Effector memory CD8-positive, alpha-beta T cell (primary cell): ENCODE measurements at places on chromosomes 6 and 20.

GRCh38 chr6:32329141-32329540, 42.6 kb downstream of the TSBP1 start:
- H3K4me1 ChIP-seq, result no peaks in the 10 kb centered on the region
- no peak overlapping the region for H3K27ac ChIP-seq
- DNase-seq, result no peak
- no peak overlapping the region for H3K4me3 ChIP-seq

DNA sequence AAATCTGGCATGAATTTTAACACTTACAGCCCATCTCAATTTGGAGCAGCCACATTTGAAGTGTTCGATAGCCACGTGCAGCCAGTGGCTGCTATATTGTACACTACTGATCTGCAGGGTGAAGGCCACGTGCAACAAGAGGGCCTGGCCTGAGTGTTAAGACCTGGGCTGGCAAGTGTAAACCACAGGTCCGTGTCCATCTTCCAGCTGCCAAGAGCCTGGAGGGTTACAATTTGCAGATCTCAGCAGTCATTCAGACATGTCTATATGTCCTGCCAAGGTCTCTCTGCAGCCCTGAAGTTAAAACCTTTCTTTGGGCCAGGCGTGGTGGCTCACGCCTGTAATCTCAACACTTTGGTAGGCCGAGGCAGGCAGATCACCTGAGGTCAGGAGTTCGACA, 14.1 kb downstream of the SGK2 start:
- no peak overlapping the region for H3K4me3 ChIP-seq
- H3K36me3 ChIP-seq, result no peaks in the 10 kb centered on the region
- H3K4me1 ChIP-seq, result no peaks in the 10 kb centered on the region

DNA sequence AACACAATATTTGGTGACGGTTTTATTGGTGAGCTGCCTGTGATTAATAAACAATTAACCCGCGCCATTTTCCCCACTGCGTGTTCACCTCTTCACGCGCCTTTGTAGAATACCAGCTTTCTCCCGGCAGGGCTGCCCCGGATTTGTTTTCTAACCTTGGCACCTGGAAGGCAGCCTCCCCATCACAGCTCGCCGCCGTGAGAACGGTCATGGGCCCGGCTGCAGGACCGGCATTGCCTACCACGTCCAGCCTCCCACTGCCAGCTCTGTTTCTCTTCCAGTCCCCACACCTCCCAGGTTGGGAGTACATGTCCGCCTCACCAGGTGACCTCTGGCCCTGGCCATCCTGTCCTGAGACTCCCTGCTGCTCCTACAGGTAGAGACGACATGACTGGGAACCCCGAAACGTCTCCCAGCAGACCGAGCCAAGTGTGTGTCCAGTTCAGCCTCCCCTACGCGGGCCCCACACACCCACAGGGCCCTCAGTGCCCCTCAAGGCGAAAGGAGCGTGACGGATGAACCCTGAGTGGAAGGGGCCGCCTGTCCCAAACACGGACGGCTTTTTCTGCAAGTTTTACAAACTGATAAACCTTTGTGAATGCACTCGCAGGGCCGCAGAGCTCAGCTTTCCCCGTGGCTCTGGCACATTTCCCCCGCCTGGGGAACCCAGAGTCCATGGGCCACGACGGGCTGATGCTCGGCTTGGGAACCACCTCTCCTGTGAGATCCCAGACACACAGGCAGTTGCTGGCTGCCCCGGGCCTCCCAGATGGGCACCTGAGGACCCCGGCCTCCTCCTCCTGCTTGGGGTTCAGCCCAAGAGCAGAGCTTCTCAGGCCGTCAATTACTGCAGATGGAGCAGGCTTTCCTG, 25.7 kb downstream of the FRMD1 start:
- no peak overlapping the region for H3K27ac ChIP-seq
- H3K27me3 ChIP-seq, result no peaks in the 10 kb centered on the region
- H3K4me1 ChIP-seq, result no peaks in the 10 kb centered on the region
- H3K36me3 ChIP-seq, result peaks cover 4% of the 10 kb centered on the region

- no peaks in the 10 kb centered on the region for H3K4me1 ChIP-seq
- peaks cover 4% of the 10 kb centered on the region for H3K27me3 ChIP-seq
- no peak overlapping the region for H3K4me3 ChIP-seq
- DNase-seq, result no peak
- H3K36me3 ChIP-seq, result no peaks in the 10 kb centered on the region
These were observed 86.0 kb upstream of the SALL4 start for GRCh38 chr20:51888291-51888690.

DNA sequence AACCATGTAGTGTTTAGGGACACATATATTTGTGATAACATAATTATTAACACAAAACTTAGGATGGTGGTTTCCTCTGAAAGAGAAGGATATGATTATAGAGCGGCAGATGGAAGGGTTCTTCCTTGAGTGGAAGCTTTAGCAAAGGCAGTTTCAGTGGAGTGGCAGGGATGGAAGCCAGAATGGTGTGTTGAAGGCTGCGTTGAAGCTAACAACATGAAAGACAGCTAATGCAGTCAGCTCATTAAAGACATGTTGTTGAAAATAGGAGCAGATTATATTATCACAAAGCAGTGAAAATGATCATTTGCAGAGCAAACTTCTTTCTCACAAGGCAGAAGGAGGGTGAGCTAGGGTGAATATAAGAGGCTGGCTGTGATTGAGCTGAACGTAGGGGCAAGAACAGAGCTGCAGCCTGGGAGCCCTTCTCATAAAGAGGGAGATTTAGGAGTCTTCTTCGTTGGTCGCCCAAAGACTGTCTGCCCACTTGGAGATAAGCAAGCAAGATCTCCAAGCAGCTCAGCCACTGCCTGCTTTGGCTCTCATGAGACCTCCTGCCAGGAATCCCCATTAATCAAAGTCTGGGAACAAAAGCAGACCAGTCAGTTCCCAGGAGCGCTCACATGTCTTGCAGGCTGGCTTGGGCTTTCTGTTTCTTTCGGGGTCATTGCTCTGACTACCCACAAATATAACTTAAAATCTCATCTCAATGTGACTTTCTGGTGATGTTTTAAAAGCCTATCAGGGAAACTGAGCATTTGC, 2.6 kb upstream of the ANKRD6 start:
- DNase-seq, result no peak
- peaks cover 29% of the 10 kb centered on the region for H3K27me3 ChIP-seq
- H3K4me1 ChIP-seq, result peaks cover 8% of the 10 kb centered on the region
- no peaks in the 10 kb centered on the region for H3K36me3 ChIP-seq

DNA sequence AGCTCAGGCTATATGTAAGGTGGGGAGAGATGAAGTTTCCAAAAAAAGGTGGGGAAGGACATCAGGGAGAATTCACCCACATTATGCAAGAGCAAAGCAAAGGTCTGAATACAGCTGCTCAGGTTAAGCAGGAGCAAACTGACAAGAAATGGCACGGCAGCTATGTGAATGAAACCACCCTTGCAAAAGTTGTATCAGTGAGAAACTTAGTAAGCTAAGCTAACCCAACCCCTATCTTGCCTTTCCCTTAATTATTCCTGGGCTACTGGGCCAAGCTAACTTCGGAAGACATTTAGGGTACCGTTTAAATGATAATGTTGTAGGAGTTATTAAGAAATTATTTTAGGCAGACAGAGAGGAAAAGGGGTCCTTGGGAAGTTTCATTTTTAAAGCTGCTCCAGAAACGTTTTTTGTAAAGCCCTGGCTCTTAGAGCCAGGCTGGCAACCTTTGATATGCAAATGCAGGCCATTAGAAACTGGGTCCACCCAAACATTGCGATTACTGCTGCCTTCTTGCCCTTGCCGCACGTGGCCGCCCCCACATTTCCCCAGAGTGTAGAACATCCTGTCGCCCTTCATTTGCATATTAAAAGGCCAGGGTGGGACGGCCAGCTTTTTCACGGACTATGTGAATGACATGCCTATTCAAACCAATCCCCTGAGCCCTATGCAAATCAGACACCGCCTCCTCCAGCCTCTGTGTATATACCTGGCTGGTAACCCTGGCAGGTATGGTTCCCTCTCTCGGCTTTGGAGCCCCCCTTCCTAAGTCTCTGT, 60.5 kb upstream of the SAMD5 start:
- DNase-seq, result no peak
- H3K27me3 ChIP-seq, result peaks cover 27% of the 10 kb centered on the region

- no peaks in the 10 kb centered on the region for H3K36me3 ChIP-seq
- DNase-seq, result no peak
- H3K27me3 ChIP-seq, result no peaks in the 10 kb centered on the region
- H3K27ac ChIP-seq, result no peak overlapping the region
These were observed 160.1 kb downstream of the SIM1 start for GRCh38 chr6:100304575-100304974.

DNA sequence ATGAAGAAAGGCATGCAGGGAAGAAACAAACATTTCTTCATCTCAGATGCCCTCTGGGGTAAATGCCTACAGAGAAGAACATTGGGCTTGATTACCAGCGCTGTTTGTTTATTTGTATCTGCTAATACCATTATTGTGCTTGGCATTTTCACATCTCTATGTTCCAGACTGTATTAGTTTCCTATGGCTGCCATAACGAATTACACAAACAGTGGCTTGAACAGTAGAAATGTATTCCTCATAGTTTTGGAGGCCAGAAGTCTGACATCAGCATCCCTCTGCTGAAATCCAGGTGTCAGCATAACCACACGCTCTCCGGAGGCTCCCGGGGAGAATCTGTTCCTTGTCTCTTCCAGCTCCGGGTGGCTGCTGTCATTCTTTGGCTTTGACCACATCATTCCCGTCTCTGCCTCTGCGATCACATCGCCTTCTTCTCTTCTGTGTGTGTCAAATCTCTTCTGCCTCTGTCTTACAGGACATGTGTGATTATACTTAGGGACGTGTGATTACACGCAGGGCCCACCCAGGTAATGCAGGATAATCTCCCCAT, 241.6 kb upstream of the SUPT3H start:
- no peak for DNase-seq
- peak overlapping the region; percentile 11 for H3K27ac ChIP-seq
- peaks cover 18% of the 10 kb centered on the region for H3K4me1 ChIP-seq

DNA sequence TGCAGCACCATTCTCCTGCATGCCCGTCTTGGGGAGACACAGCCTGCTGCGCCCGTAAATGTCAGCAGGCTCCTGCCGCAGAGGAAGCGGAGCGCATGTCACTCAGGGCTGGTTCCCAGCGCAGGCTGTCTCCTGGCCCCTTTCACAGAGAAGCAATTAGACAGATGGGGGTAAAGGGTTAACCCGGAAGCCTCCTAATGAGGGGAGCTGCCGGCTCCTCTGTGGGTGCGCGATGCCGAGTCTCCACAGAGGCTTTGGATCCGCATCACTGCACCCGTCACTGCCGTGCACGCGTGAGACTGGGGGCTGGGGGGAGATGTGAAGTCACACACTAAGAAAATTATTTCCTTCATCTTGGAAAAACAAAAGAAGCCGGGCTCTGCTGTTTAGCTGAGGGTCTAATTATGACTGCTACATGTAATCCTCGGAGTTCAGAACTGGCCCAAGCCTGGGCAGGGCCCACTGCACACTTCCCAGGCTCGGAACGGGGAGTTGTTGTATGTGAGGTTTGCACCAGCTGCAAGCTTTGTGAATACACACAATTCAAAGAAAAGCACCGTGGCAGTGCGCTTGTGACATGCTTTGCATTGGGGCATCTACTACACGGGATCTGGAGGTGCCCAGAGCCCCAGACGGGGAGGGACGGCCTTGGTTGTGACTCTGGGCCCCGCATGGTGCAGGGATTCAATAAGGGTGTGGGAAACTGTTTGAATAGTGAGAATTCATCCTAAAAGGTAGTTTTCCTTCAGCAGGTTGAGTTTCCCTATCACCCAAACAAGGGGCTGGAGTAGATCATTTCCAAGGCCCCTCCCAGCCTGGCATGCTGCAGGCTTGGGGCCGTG, 331.6 kb downstream of the TAF4 start:
- no peak overlapping the region for H3K27ac ChIP-seq
- H3K36me3 ChIP-seq, result no peaks in the 10 kb centered on the region
- H3K4me3 ChIP-seq, result no peak overlapping the region
- H3K4me1 ChIP-seq, result no peaks in the 10 kb centered on the region
- DNase-seq, result no peak

GRCh38 chr6:53461696-53462095, 83.2 kb downstream of the GCLC start:
- no peak for DNase-seq
- no peaks in the 10 kb centered on the region for H3K4me1 ChIP-seq
- no peaks in the 10 kb centered on the region for H3K36me3 ChIP-seq
- H3K27ac ChIP-seq, result no peak overlapping the region
- no peak overlapping the region for H3K4me3 ChIP-seq
